Keratinocyte (primary cell): ENCODE measurements at places on chromosomes 7 and 10.

GRCh38 chr7:7479275-7479805 is 56.3 kb downstream of the COL28A1 start:
- DNase-seq = no peak

- DNase-seq = peak; percentile 9
These were observed 92.0 kb upstream of the LRRTM3 start for GRCh38 chr10:66833861-66834260.

DNA sequence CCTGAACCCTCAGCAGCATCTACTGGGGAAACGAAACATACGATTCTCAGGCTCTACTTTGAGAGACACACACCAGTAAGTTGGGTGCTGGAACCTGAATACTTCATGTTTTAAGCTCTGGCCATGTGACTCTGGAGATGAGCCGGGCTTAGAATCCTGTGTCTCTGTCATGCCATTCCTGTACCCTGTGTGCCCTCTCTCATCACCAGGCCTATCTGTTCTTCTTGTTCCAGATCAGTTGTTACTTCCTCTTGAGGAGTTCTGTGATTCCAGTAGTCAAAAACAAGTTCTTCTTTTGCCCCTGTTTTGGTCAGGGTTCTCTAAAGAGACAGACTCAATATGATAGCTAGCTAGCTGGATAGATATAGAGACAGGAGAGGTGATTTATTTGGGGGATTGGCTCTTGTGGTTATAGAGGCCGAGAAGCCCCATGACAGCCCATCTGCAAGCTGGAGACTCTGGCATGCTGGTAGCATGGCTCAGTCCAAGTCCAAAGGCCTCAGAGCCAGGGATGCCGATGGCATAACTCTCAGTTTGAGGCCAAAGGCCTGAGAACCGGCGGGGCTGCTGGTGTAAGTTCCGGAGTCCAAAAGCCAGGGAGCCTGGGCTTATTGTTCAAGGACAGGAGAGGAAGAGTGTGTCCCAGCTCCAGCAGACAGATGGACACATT is 54.3 kb downstream of the CHN2 start:
- DNase-seq = no peak

DNA sequence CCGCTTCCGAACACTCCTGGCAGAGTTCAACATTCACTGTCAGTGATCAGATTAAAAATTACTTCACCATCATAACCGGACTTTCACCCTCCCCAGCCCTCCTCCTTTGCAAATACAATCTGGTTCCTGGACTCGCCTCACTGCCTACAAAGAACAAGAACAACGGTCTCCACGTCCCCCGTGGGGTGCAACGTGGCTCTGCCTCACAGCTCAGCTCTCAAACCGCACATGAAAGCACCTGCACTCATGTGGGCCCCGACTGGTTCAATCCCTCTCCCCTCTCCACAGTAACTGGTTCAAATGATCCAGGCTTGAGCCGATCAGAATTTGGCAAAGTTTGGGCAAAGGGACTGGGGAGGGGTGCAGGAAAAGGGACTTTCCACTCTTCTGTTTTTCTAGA is 21.0 kb downstream of the ASB13 start:
- DNase-seq = no peak

- no peak for DNase-seq
These were observed 581 bp downstream of the CLCN1 start for GRCh38 chr7:143316492-143316891.

GRCh38 chr7:63789378-63790176 is 209.1 kb upstream of the ZNF722 start:
- DNase-seq = no peak

GRCh38 chr7:415646-416525 is 103.8 kb downstream of the PDGFA start:
- no peak for DNase-seq

DNA sequence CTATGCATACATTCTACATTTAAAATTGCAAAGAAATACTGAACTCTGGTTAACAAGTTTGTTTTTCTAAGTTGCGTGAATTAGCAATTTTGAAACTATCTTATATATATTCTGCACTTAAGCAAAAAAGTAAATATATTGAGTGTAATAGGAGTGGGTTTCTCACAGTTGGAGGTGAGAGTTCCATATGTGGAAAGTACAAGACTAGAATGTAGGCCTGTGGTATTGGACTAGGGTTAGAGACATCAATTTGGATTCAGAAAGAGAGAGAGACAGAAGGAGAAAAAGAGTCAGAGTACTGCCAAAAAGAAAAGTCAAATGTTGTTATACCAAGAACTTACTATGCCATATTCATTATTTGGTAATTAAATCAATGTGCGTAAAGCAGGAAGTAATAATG is 47.3 kb upstream of the ITGB8 start:
- DNase-seq = no peak

- no peak for DNase-seq
These were observed 4.3 kb downstream of the KCNH2 start for GRCh38 chr7:150973571-150974451.

- DNase-seq = no peak
These were observed 19.8 kb downstream of the HKDC1 start for GRCh38 chr10:69239816-69240434.

DNA sequence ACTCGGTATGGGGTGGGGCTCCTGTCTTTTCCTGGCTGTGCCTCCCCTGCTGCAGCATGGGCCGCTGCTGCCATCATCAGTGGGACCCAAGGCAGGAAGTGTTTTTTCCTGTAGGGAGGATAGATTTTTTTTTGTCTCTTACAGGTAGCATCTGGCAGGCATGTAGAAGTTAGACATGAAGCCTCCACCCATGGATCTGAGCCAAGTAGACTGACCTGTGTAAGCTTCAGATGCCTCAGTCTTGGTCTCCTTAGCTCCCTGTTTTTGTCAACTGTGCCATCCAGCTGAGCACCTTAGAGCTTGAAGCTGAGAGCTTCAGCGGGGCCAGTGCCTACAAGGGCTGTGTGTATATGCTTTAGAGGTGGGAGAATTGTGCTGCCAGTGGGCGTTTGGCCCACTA is 93.5 kb downstream of the AUTS2 start:
- no peak for DNase-seq

GRCh38 chr7:1917221-1918062 is 247.4 kb downstream of the ELFN1 start:
- DNase-seq = no peak

GRCh38 chr10:125296598-125296997 is 136.2 kb upstream of the CTBP2 start:
- DNase-seq = peak; percentile 32

DNA sequence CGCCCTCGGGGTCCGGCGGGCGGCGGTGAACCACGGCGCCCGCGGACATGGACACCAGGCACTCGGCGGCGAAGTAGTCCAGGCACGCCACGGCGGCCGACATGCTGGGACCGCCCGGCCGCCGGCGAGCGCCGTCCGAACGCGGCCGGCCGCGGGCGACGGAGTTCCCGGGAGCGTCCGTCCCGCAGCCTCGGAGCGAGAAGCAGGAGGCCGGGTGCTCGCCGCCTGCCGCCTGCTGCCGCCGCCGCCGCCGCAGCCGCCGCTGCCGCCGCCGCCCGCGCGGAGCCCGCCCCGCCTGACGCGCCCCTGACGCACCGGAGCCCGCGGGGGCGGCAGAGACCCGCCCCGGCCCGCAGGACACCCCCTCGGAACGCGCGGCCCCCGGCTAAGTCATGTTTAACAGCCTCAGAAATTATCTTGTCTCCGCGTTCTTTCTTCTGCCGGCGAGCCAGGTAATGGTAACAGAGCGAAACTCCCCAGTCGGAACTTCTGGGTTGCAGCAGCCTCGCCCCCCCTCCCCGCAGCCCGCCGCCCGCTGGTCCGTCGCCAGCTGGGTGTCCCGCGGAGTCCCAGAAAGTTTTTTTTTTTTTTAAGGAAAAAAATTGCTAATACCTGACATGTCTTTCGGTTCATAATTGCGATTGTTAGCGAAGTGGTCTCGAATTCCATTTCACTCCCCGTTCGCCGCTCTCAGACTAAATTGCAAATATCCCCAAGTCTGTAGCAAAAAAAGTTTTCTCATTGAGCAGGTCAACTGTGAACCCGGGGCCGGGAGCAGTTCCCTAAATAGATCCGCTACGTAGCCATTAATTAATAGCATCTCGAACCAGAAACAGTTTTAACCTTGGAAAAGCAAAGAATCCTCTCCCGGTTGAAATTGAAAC is at the start of gene KLF14:
Gene KLF14, minus strand, starts transcription at position 277 of the 884 bp plus-strand sequence. Its CDS starts 174 bp downstream, at position 103.
- no peak for DNase-seq

- no peak for DNase-seq
These were observed 30.2 kb downstream of the UNC5B start for GRCh38 chr10:71242622-71243009.

DNA sequence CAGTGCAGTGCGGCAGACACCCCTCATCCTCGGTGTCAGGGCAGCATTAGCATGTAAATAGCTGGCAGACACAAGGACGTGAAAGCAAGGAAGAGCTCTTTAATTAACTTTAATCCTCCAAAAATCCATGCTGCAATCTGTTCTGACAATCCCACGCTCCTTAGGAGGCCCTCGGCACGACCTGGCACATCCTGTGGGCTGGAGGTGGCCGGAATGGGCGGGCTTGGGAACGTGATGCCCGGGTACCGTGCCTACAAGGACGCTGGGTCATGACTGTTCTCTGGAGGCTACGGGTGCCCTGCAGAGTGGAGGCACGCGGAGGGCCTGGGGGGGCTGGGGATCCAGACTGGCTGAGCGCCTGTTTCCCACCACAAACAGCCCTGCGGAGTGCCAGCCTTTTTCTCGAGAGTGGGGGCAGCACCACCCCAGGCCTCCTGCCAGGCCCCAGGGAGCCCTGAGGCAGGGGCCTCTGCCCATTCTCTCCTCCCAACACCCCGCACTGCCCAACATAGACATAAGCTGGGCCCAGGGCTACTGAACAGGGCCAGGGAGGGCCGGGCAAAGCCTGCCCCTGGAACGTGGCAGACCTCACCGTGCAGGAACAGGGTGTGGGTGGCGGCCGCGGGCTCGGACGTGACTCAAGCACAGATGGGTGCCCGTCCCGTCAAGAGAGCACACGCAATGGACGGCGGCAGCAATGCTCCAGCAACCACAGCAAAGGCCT is 189.3 kb downstream of the MAD1L1 start:
- no peak for DNase-seq

GRCh38 chr10:14904316-14904732 is 25.7 kb downstream of the SUV39H2 start:
- DNase-seq = no peak

DNA sequence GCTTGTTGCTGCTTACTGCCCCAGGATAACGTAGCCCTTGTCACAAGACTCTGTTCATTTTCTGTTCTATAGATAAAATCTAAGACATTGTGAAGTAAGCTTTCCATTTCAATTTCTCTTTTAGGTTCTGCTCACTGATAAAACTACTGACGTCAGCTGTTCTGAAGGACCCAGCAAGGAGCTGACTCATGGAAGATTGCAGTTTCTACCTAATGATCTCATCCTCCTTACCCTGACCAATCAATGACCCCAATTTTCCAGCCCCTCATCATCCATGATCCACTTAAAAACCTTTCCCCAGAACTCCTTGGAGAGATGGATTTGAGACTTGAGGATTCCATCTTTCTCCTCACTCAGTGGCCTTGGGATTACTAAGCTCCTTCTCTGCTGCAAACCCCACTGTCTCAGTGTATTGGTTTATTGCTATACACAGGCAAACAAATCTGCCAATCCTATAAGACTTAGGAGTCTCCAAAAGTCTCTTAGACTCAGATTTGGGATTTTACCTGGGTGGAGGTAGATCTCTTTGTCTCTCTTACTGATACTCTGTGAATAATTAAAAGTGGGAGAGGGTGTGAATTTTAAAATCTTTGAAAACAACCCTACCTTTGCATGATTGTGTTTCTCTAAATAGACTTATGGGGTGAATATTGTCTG is 109.2 kb upstream of the TRIM24 start:
- DNase-seq = no peak

DNA sequence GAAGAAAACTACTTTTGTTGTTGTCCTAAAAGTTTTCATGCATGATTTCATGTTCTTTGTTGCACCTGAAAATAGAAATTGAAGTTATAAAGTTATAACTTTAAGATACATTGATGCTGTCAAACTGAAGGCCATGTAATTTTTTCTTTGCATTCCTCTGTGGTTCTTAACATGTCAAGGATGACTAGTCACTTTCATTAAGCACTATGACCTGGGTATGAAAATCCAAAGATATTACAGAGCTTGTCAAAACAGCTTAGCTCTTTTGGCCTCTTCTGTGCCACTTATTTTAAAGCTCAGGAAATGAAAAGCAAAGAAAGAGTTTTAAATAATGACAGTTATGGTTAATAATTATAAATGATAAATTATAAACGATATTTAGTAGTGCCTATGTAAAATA is 241.6 kb upstream of the CACNA2D1 start:
- no peak for DNase-seq

DNA sequence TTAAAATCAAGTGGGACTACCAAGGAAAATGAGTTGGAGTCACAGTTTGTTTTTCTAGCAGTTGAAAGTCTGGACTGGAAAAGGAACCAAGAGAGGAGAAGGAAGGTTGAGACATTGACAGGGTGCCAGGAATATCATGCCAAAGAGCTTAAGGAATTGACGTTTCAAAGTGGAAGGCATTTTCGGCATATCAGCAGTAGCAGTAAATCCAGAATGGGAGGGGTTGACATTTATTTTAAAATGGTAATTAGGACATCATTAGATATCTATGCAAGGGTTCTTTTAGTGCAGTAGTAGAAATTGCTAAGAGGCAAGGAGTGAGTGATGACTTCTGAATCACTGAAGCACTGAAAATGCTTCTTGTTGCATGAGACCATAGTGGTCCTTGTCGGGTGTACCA is 335.9 kb upstream of the PLXDC2 start:
- DNase-seq = no peak

DNA sequence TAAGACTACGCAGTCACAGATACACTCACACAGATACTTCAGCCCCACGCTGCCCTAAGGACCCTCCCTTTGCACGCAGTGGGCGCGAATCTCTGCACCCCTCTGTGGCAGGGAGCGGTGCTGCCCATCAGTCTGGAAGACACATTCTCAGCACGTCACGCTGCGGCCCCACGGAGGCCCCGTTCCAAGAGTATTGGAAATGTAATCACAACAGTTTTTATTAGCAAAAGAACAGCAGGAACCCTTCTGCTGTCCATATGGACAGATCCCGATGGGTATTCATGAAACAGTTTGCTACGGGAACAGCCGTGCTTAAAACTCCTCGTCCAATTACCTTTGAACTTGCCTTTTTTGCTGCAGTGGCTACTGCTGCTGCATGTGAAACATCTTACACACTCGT is 131.0 kb downstream of the RPS24 start:
- DNase-seq = no peak

- DNase-seq = no peak
These were observed 487.4 kb downstream of the DNAJB6 start for GRCh38 chr7:157824011-157824818.

GRCh38 chr10:131902211-131902610 is 1.4 kb downstream of the PPP2R2D start:
- DNase-seq = no peak

GRCh38 chr10:87860156-87860795 is 3.1 kb downstream of the KLLN start:
- no peak for DNase-seq

DNA sequence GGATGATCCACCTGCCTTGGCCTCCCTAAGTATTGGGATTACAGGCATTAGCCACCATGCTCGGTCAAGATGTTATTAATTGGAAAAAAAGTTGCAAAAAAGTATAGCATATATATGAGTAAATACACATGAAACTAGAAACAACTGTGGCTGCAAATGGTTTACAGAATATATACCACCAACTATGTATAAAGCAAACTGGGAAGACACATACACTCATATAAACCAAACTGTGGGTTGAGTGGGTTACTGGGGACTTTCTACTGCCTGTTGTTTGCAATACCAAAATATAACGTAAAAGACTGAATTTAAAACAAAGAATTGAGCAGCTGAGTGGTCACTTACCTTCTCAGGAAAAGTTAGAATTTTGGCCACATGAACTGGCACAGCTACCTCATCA is 8.1 kb downstream of the POLR3A start:
- no peak for DNase-seq

- no peak for DNase-seq
These were observed 92.8 kb downstream of the FOXP2 start for GRCh38 chr7:114507381-114507780.
